ENCODE measurements at places on chromosomes 13 and 19.

- no peak for DNase-seq
These were observed 556.3 kb upstream of the ARGLU1 start for GRCh38 chr13:107124129-107124718.

DNA sequence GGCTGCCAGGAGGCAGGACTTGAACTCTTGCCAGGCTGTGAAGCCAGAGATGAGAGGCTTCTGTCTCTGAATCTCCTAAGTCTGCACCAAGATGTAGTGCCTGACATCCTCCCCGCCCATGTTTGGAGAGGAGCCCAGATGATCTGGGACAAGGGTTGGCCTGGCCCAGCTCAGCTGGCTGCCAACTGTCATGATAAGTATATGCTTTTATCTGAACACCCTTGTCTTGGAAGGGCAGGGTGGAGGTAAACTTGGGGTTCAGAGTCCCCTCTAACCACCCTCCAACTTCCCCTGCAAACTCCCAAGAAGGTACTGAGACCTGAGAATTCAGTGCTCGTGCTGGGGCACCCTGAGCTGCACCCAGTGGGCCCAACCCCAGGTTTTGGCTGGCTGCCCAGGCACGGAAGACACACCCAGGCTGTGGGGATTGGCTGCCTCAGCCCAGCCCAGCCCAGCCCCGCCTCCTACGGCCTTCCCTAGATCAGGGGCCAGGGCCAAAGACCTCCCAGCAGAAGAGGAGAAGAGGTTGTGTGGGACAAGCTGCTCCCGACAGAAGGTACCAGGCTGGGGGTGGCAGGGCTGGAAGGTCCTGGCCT is at the start of gene CYP4F12:
Gene CYP4F12, plus strand, starts transcription at position 508 of the 596 bp plus-strand sequence. CDS start 443 bp downstream, outside the sequence.
- DNase-seq, result no peak

GRCh38 chr13:40217675-40218074 is 448.8 kb downstream of the FOXO1 start:
- DNase-seq, result no peak

- no peak for DNase-seq
These were observed 6.7 kb downstream of the KLK14 start for GRCh38 chr19:51075998-51076397.

GRCh38 chr19:1882089-1882785 is 3.1 kb downstream of the ABHD17A start:
- DNase-seq, result peak; percentile 67

DNA sequence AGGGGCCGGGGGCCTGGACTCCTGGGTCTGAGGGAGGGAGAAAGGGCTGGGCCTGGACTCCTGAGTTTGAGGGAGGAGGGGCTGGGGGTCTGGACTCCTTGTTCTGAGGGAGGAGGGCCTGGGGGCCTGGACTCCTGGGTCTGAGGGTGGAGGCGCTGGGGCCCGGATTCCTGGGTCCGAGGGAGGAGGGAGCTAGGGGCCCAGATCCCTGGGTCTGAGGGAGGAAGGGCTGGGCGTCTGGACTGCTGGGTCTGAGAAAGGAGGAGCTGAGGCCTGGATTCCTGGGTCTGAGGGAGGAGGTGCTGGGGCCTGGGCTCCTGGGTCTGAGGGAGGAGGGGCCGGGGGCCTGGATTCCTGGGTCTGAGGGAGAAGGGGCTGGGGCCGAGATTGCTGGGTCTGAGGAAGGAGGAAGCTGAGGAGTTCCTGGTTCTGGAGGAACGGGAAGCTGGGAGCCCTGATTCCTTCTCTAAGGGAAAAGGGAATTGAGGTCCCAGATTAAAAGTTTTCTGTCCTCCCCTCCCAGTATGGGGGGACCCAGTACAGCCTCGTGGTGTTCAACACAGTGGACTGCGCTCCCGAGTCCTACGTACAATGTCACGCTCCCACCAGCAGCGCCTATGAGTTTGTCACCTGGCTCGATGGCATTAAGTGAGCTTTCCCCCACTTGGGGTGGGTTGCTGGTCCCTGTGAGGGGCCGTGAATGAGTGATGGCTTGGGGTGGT is 721 bp downstream of the MED25 start:
- DNase-seq, result no peak

GRCh38 chr19:14507704-14508542 is 10.3 kb downstream of the DNAJB1 start:
- DNase-seq, result no peak

DNA sequence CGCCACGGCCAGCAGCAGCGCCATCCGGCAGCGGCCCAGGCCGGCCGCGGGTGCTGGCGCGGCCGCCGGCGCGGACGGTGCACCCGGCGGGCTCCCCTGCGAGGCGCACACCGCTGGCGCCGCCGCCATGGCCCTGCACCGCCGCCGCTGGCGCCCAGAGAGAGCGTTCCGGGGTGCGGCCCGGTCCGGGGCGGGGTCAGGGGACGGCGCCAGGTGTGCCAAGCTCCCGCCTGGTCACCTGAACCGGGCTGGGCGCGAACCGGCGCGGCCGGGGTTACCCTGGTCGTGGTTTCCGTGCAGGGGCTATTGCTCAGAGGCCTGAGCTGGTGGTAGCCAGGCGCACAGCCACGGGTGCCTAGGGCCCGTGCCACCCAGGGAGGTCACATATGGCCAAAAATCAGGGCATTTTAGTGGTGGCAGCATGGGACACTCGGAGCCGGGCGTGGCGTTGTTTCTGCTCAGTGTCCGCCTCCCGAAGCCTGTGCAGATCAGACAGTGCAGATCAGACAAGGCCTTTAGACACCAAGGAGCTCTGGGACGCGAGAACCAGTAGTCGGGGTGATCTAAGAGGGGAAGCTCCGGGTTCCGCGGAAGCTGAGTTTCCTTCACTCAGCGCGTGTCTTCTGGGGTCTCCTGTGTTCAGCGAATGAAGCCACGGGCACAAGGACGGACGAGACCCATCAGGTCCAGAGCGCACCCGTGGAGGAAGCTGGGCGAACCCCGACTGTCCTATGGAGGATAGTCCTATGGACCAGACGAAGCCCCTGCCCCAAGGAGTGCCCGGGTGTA is at the start of gene TMEM238:
Gene TMEM238, minus strand, starts transcription at position 162 of the 789 bp plus-strand sequence. Its CDS starts 33 bp downstream, at position 129.
- no peak for DNase-seq

GRCh38 chr13:74561155-74561554 is 427.0 kb upstream of the KLF12 start:
- no peak for DNase-seq

- DNase-seq, result no peak
These were observed 502.7 kb downstream of the FGF9 start for GRCh38 chr13:22173610-22174009.

DNA sequence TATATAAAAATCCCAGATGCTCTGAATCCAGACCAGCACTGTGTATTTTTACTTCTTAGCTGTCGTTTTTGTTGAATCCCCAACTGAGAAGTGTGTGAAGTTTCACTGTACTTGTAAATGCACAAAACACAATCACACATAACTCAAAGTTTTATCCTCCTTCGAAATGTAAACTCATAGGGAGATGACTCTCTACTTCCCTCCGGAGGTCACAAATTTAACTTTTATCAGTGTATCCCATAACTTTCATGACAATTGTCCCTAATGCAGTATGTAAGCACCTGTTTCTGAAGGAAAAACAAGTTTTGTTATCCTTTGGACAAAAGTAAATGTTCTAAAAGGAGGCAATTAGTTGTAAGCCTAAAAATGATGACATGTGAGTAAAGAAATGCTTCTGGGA is 665.0 kb upstream of the SLITRK6 start:
- no peak for DNase-seq

- no peak for DNase-seq
These were observed 22.6 kb downstream of the SUGP1 start for GRCh38 chr19:19297759-19298158.

DNA sequence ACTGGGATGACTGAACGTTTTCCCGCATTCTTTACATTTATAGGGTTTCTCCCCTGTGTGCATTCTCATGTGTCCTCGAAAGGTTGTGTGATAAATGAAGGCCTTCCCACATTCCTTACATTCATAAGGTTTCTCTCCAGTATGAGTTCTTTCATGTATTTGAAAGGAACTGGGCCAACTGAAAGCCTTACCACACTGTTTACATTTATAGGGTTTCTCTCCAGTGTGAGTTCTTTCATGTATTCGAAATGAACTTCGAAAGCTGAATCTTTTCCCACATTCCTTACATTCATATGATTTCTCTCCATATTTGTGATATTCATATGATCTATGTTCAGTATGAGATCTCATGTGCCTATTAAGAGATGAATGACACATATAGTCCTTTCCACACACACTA is 19.4 kb downstream of the ZNF709 start:
- no peak for DNase-seq

DNA sequence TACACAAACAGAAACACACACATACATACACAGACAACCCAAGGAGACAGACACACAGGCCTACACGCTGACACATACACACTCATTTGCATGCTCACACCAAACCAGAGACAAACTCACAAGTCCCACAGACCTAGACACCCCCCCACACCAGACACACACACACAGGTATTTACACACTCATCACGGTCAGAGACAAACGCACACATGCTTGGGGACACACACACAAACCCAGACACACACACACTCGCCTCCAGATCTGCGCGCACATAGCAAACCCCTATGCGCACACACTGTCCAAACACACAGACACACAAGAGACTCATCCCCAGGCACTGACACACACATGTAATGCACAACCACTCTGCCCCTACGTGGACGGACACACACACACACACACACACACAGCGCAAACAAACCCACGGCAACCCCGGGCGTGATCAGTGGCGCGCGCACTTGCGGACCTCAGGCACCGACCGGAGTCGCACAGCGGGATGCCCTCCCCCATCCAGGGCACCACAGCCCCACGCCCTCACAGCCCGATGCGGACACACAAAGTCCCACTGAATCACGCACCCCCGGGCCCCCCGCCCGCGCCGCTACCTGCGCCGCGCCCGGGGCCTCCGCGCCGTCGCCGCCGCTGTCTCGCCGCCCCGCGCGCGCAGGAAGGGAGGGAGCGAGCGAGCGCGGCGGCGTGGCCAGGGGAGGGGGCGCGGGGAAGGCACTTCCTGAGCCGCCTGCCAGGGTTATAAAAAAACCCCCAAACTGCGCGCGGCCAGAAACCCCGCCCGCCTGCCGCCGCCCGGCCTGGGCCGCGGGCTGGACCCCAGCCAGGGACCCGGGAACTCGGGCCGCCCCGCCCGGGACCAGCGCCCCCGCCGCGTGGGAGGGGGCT is at the start of gene ADAMTS10:
Gene ADAMTS10, minus strand, starts transcription at position 675 of the 895 bp plus-strand sequence. CDS start 5,005 bp downstream, outside the sequence.
- DNase-seq, result no peak

DNA sequence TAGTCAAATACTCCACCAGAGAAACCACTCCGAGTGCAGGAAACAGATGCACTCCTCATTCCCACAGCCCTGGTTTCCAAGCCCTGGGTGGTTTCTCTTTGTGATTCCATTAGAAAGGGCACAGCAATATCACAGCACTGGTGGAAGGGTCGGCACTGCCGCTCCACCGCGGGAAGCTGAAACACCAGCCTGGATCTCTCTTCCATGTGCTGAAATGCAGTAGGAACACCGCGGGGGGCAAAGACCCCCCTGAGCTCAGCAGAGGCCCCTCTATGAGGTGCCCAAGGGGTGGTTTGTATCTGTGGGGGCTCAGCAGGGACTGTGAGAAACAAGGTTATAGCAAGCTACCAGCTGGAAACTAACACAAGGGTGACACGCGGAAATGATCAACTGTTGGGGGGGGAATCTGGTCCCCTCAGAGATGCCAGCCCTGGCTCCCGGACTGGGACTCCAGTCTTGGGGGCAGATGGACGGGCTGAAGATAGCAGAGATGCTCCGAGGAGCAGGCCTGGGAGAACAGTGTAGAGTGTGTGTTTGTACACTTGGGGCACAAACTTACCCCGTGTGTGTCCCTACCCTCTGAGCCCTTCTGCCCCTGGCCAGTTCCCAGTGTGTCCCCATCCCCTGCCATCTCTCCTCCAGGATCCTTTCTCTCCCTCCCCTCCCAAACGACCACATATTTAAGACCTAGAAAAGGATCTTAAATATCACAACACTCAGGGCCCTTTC is 1.8 kb downstream of the ZFR2 start:
- no peak for DNase-seq

- no peak for DNase-seq
These were observed 20.4 kb downstream of the AMER2 start for GRCh38 chr13:25151626-25152195.

GRCh38 chr19:55598719-55599467 is 424 bp downstream of the FIZ1 start:
- peak; percentile 90 for DNase-seq

DNA sequence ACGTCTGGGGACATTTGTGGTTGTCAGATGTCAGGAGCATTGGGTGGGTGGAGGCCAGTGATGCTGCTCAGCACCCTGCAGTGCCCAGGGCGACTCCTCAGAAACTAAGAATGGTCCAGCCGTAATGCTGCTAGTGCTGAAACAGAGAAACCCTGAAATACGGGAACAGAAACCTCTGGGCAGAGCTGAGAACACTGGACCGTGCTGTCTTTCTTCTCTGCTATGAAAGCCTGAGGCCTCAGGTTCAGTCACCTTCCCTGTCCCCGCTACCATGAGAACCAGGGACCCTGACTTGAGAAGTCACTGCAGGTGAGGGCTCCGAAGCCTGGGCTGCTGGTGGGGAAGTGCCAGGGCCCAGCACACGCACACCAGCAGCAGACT is 13.4 kb downstream of the CAPS start:
- no peak for DNase-seq

DNA sequence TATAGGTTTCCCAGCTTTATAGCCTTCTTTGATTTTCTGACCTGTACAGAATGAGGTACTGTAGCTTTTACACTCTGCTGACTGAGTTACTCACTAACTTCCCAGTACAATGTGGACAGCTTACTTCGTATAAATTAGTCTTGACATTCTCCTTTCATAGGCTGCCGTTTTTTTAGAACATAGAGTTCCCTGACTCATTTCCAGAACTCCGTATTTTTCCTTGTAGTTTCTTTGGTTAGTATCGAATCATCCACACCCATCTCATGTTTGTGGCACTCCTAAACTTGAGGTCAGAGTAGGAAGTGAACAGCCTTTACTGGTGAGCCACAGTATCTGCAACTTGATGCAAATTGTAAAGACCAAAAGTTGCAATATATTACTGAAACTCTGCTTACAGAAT is 303.9 kb downstream of the SLITRK5 start:
- no peak for DNase-seq

DNA sequence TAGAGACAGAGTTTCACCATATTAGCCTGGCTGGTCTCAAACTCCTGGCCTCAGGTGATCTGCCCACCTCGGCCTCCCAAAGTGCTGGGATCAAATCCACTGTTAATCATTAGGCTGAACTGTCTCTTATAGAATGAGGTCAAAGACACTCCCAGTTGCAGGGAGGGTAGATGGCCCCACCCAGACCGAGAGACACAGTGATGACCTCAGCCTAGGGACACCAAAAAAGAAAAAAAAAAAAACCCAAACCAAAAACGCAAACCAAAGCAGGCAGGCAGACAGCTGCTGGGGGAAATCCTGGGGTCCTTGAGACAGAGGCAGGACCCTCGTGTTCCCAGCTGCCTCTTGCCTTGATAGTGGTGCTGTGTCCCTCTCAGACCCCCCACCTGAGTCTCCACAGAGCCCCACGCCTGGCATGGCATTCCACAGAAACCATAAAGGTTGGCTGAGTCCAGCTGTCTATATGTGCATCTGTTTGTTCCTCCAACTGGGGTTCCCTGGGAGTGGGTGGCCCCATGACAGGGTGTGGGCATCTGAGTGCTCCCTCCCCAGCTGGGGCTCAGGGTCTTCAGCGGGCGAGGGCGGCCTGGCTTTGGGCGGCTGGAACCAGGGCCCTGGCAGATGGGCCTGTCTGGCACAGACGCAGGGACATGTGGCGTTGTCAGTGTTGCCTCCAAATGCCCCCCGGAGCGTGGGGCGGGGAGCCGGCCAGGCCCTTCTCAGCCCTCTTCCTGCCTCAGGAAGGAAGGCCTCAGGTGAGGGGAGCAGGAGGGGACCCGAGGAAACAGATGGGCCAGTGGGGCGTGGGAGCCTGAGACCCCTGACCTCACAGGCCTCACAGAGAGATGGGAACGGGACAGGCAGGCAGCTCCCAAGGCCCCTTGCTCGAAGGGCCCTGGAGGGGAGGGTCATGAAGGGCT is 5.2 kb downstream of the DAND5 start:
- DNase-seq, result no peak

- no peak for DNase-seq
These were observed 1.4 kb downstream of the SIGLEC7 start for GRCh38 chr19:51143486-51143885.
